ENCODE measurements at places on chromosomes 7 and 10.

DNA sequence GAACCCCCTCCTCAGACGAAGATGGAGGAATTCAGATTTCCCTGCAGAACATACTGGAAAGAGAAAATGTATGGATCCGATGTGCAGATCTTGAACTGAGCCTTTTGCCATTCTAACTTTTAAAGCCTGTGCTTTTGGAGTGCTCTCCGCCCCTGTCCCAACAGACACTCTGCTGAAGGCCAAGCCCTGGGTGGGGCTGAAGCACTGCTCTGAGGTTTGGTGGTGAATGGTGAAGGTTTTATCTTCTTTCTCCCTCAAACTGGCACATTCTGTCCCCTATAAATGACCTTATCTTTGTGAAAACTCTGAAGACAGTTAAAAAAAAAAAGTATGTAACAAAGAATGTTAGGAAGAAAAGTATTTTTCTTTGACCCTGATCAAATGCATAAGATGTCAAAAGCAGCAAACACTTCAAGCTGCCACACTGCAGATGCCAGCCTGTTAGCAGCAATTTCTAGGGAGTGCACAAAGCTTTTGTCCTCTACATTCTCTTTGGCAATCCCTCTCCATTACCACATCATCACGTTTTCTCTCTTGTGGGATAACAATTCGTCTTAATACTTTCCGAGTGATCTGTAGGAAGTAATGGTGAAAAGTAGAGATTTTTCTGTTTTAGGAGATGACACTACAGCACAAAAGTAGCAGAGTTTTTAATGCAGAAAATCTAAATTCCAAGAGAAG, 137.3 kb upstream of the CCDC6 start:
- DNase-seq = no peak

- DNase-seq = no peak
These were observed 10.6 kb downstream of the SLC25A16 start for GRCh38 chr10:68516766-68517165.

DNA sequence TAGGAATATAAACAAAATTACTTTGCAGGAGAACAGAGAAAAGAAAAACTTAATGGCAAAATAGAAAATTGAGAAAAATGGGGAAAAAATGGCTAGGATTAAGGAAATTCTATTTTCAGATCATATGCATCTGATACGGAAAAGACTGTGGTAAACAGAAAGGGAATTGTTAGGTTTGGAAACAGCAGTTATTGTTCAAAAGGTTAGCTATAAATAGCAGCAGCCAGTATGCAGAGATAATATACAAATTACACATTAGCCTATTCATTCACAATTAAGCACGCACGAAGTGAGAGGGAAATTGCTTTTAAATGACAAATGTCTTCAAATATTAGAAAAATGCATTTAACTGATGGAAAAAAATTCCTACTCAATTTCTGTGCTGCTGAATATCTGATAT, 224.1 kb upstream of the FAM3C start:
- no peak for DNase-seq

DNA sequence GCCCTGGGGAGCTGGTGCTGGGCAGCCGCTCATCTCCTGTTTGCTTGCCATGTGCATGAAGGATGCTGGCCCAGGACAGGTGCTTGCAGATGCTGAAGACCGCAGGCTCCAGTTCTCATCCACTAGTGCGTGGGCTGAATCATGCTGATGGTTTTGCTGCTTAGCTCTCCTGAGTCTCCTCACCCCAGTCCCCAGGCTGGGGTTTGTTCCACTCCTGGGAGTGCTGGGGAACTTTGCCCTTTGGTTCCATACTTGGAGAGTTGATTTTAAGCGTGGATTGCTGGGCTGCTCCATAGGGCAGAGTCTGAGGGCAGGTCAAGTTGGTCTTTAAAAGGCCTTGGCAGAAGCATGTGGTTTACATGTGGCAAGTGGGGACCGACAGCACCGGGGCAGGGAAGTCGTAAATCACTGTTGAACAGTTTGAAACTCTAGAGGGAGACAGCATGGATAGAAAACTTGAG, 9.1 kb downstream of the DYNC2I1 start:
- DNase-seq = no peak

- no peak for DNase-seq
These were observed 80.4 kb downstream of the VIPR2 start for GRCh38 chr7:159064121-159064815.

DNA sequence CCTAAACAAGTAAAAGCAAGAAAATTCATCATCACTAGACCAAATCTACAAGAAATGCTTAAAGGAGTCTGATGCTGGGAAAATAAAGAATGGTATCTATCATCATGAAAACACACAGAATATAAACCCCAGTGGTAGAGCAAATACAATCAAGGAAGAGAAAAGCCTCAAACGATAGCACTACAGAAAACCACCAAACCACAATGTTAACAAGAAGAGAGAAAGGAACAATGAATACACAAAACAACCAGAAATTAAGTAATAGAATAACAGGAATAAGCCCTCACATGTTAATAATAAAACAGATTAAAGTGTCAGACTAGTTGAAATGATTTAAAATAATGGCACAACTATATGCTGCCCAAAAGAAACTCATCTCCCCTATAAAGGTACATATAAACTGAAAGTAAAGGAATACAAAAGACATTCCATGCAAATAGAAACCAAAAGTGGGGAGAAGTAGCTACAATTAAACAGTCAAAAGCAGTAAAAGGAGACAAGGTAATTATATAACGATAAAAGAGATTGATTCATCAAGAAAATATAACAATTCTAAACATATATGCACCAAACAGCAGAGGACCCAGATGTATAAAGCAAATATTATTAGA, 77.3 kb downstream of the JMJD1C start:
- no peak for DNase-seq

DNA sequence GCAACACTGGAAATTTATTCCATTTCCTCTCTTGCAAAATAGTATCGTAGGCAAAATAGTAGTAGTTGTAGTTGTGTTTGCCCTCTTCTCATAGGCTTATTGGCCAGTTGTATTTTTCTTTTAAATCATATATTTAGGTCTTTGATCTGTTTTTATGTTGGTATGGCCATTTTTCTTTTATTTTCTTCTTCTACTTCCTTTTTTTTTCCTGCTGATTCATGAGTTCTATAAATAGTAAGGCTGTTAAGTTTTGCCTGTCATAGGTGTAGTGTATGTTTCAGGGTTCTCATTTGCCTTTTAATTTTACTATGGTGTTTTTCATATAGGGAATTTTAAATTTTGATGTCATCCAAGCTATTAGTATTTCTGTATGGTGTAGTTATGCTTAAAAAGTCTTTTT, 25.4 kb upstream of the MRC1 start:
- DNase-seq = no peak

- no peak for DNase-seq
These were observed 108.0 kb downstream of the TWIST1 start for GRCh38 chr7:19009241-19009935.

GRCh38 chr7:216360-217300, 24.3 kb downstream of the FAM20C start:
- no peak for DNase-seq

DNA sequence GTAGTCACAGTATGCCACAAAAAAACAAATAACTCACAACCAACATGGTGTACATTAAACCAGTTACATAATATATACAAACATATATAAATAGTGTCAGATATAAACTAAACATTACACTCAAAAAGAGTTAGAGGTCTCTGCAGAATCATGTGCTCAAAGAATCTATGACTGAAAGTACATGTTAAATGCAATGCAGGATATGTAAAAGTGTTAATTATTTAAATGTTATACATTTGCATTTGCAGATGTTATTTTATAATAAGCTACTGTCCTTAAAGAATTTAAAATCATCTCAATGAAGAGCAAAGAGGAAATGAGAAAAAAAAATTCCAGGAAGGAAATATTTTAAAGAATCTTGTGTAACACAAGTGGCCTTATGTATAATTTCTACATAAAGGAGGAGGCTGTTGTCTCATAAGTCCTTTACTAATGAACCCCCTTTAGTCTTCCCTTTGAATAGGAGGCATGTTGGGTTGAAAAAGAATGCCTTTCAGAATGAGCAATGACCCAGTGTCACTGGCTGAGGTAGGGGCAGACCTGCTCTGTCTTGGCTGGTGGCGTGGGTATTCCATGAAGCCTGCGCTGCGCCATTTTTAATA, 148.9 kb downstream of the ITGA8 start:
- no peak for DNase-seq

DNA sequence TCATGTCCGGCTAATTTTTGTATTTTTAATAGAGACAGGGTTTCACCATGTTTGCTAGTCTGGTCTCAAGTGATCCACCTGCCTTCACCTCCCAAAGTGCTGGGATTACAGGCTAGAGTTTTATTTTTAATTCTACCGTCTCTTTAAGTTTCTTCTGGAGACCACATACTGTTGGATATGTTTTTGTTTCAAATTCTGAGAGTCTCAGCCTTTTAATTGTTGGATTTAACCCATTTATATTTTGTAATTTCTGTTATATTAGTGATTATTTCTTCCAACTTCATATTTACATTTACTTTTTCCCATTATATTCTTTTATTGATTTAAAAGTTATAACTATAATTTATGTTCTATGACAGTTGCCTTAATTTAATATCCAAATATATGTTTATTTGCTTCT, 139.4 kb downstream of the BMS1 start:
- DNase-seq = no peak

GRCh38 chr10:103870516-103870915, 15.1 kb upstream of the SH3PXD2A start:
- no peak for DNase-seq

Data from NCI-H1092 treated with DMSO at 0.1 percent for 48 hours (cell line).